Sigmoid colon (tissue), 7 donors: ENCODE measurements at places on chromosomes 7 and 10.

- no peak for DNase-seq
- no peaks in the 10 kb centered on the region for H3K36me3 ChIP-seq
- H3K4me3 ChIP-seq: no peak overlapping the region
- no peaks in the 10 kb centered on the region for H3K27me3 ChIP-seq
- H3K4me1 ChIP-seq: no peaks in the 10 kb centered on the region
These were observed 82.5 kb downstream of the ZNF365 start for GRCh38 chr10:62456611-62457101.

- H3K4me1 ChIP-seq: peaks cover 48% of the 10 kb centered on the region
- no peak overlapping the region for H3K27ac ChIP-seq
- DNase-seq: peak; percentile 69
- H3K36me3 ChIP-seq: peaks cover 12% of the 10 kb centered on the region
- H3K4me3 ChIP-seq: no peak overlapping the region
These were observed 3.1 kb downstream of the HPS6 start for GRCh38 chr10:102068216-102068615.

- no peaks in the 10 kb centered on the region for H3K27me3 ChIP-seq
- no peak for DNase-seq
- H3K27ac ChIP-seq: no peak overlapping the region
- H3K36me3 ChIP-seq: no peaks in the 10 kb centered on the region
These were observed 41.7 kb downstream of the MAD1L1 start for GRCh38 chr7:2191016-2191415.

DNA sequence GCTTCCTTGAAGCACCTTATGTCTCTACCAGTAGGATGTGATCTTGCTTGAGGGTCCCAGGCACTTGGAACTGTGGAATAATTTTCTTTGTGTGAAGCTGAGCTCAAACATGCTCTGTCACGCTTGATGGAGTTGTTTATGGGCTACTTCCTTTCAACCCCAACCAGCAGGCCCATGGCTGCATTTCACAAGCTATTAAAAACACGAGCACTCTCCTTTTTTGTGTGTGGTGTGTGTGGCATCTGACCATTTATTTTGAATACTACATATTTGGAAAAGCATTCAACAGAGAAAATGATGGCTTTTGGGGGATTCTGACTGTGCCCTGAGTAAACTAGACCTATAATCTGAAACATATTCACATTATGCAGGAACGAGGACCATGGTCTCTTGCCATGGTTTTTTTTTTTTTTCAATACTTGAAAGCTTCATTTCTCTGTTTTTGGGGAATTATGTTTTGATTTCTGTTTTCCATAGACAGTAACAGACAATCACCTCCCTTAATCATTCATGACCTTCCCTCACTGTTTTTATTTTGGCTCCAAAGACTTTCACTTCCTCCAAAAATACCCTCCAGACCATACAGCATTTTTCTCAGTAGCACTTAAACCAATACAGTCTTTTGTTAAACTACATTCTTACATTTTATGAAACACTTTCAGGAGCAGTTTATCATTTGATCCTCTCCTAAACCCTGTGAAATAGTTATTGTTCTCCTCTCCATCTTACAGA, 233.6 kb upstream of the BMPER start:
- H3K36me3 ChIP-seq: no peaks in the 10 kb centered on the region
- no peaks in the 10 kb centered on the region for H3K27me3 ChIP-seq
- DNase-seq: no peak
- H3K4me3 ChIP-seq: no peak overlapping the region

- no peaks in the 10 kb centered on the region for H3K27me3 ChIP-seq
- H3K27ac ChIP-seq: no peak overlapping the region
- H3K4me3 ChIP-seq: no peak overlapping the region
- no peaks in the 10 kb centered on the region for H3K4me1 ChIP-seq
These were observed 67.1 kb upstream of the MAGI2 start for GRCh38 chr7:79520543-79520942.

GRCh38 chr10:131085091-131085860, 226.2 kb downstream of the TCERG1L start:
- no peak overlapping the region for H3K4me3 ChIP-seq
- DNase-seq: peak; percentile 33
- H3K36me3 ChIP-seq: no peaks in the 10 kb centered on the region
- no peaks in the 10 kb centered on the region for H3K27me3 ChIP-seq
- H3K27ac ChIP-seq: no peak overlapping the region
